ENCODE measurements at places on chromosomes 6 and 20. TPM values are rescaled to one million over a fixed set of nuclear protein-coding genes. Genes with fewer than 3 reads are reported as not detected.

The POM121L2 gene
- 4.2 TPM for total RNA-seq

GRCh38 chr20:8145246-8146168 lies 13.4 kb downstream of the PLCB1 start:
- DNase-seq = no peak

DNA sequence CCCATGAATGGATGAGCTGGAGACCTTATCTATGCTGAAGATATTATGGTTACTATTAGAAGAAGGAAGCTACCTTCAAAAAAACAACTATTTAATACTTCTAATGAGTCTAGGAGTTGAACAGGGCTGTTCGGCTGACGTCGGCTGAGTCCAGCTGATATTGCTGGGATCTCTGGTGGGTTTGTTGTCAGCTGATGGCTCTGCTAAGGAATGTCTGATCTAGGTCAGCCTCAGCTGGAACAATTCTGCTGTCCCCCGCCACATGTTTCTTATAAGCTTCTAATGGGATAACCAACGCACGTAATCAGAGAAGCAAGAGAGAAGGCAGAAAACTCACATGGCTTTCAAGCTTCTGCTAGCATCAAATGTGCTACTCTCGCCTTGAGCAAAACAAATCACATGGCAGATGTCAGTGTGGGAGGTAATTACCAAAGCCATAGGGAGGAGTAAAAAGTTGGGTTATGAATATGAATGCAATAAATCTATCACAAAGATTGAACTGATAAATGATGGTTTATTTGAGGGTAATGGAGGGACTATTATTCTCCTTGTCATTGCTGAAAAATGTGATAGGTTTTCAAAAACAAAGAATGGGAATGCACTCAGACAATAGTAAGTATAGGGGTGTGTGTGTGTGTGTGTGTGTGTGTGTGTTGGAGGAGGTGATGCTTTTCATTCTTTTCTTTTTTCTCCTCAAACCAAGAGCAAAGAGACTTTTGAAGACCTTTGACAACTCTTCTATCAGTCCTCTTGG lies 71.5 kb downstream of the BTBD3 start:
- DNase-seq = no peak

GRCh38 chr20:40583205-40583604 lies 105.8 kb downstream of the MAFB start:
- no peak for DNase-seq

DNA sequence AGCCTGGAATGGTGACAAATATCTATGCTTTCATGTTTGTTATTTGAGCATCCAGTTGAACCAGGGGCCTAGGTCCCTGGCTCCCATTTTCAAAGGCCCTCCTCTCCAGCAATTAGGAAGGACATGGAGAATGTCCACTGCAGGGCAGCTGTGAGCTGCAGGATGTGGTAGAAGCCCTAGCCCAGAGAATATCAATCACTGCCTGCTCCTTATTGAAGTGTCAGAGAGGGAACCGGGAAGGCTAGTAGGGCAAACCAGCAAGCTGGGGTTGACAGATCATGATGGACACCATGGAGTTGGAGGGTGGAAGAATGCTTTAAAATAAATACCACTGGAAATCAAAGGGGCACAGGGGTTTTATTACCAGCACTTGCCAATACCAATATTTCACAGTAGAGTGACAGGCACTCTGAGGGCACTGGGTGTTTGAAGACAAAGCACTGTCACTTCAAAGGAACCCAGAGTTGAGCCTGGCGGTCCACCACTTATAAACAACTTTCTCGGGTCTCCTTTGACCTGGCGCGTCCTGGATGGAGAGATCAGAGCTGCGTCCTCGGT lies 47.7 kb downstream of the ZNF831 start:
- DNase-seq = no peak

DNA sequence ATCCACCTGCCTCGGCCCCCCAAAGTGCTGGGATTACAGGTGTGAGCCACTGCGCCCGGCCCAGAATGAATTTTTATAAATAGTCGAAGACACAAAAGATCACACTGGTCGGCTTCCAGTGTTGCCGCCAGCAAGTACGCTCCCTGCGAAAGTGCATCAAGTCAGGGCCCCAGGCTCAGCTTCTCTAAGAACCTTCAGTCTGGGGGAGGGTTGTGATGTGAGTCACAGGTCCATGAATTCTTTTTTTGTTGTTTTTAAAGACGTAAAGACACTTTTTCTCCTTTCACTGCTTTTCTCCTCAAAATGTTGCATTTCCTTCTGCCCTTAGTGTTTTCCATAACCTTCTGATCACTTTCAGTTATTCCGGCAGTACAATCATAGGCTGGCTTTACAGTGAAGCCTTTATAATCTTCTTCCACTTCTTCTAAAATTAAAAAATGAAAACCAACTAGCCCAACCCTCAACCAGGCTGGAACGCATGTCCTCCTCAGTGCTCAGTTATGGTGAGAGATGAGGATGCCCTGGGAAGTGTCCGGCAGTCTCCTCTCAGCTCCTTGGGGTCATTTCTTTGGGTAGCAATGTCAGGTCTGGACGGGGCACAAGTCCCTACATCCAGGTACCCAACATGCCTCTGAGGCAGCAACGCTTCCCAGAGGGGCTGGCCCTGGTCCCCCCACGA lies 66.6 kb downstream of the CSE1L start:
- no peak for DNase-seq

DNA sequence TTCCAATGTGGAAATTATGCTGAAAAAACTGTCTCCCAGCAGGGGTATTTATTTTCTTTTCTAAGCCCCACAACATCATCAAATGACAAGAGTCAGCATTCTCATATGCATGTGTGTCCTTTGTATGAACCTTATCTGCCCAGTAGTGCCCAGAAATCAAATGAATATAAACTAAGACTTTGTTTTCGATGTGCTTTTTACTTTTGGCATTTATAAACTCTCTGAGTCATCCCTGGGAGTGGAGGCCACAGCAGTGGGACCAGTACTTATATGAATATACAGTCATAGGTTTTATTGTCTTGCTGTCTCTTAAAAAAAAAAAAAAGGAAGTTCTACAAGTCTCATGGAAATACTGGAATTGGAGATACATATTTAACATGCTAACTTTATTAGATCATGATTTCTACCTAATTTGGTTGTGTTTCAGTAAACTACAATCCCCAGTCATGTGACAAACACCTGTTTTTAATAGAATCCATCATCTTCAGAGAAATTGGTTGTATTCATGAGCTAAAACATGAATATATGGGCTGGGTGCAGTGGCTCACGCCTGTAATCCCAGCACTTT lies 99.2 kb upstream of the TMEM181 start:
- DNase-seq = no peak

DNA sequence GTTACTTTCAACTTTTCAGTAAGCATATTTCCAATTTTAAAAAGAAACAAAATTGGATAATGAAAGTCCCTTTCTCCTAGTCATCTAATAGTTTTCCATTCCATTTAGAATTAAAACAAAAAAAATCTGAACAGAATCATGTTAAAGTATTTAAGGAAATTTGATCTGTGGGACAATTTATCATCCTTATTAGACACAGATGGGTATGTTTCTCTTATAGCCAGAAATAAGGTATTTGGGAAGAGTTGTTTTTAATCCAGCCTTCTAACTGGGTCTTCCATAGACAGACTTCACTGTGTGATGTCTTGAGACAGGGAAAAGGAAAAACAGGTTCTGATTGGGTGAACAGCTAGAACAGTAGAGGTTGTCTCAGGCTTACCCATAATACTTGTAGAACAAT lies 39.5 kb upstream of the STXBP5 start:
- no peak for DNase-seq

DNA sequence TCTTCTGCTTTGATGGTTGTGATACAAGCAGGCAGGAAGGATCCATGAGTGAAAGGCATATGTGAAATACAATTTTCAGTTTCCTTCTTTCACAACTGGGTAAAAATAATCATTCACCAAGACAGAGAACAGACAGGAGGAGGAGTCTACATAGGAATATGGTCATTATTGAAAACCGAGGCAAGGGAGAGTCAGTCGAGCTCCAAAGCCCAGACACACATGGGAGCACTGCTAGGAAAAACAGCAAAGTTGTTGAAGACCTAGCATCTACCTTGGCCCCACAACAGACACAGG lies 260.6 kb downstream of the ERMARD start:
- no peak for DNase-seq

The ARFGEF3 gene
- total RNA-seq = 2.8 TPM

DNA sequence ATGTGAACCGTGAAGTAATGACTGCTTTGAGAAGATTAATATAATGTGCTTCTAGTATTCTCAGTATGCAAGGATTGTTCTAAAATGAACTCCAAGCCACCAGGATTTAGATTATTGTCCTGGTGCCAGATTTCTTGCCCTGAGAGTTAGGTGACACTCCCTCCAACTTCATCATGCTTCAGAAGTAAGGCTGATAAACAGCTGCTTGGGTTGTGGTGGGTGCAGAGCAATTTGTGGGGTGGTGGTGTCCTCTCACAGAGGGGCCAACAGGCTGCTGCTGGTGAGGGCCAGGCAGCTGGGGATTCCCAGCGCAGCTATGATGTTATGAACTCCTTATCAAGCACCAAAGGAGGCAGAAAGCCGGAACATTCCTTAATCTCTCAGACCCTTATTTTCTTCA lies 114.6 kb downstream of the MCHR2 start:
- no peak for DNase-seq
